ENCODE measurements at places on chromosomes 6 and 20. TPM values are rescaled to one million over a fixed set of nuclear protein-coding genes. Genes with fewer than 3 reads are reported as not detected.

- H3K27ac ChIP-seq: no peak overlapping the region
- H3K27me3 ChIP-seq: peaks cover 98% of the 10 kb centered on the region
- no peaks in the 10 kb centered on the region for H3K36me3 ChIP-seq
- no peak for DNase-seq
- no peaks in the 10 kb centered on the region for H3K4me1 ChIP-seq
- no peak overlapping the region for H3K4me3 ChIP-seq
Observed at GRCh38 chr6:84767526-84768201, 3.3 kb upstream of the TBX18 start.

Gene LPA
- 0.19 TPM for total RNA-seq

- no peaks in the 10 kb centered on the region for H3K27me3 ChIP-seq
- H3K27ac ChIP-seq: no peak overlapping the region
- H3K4me1 ChIP-seq: peaks cover 14% of the 10 kb centered on the region
- no peaks in the 10 kb centered on the region for H3K36me3 ChIP-seq
Observed at GRCh38 chr6:39083231-39083634, 31.8 kb downstream of the SAYSD1 start.

GRCh38 chr6:18245079-18245478, 19.3 kb downstream of the DEK start:
- H3K4me3 ChIP-seq: no peak overlapping the region
- peaks cover 1% of the 10 kb centered on the region for H3K27me3 ChIP-seq
- no peak for DNase-seq
- no peak overlapping the region for H3K27ac ChIP-seq

GRCh38 chr6:16754274-16754673, 7.0 kb downstream of the ATXN1 start:
- no peak overlapping the region for H3K4me3 ChIP-seq
- H3K27me3 ChIP-seq: peaks cover 1% of the 10 kb centered on the region
- no peaks in the 10 kb centered on the region for H3K36me3 ChIP-seq

Gene GRM1
- 1.3 TPM for total RNA-seq

Gene SLC44A4
- total RNA-seq: 2.5 TPM

GRCh38 chr6:156559162-156559690, 218.0 kb upstream of the ARID1B start:
- no peaks in the 10 kb centered on the region for H3K4me1 ChIP-seq
- no peak overlapping the region for H3K4me3 ChIP-seq
- H3K27me3 ChIP-seq: no peaks in the 10 kb centered on the region
- H3K27ac ChIP-seq: no peak overlapping the region
- no peak for DNase-seq

Gene MAP7
- 67.0 TPM for total RNA-seq

DNA sequence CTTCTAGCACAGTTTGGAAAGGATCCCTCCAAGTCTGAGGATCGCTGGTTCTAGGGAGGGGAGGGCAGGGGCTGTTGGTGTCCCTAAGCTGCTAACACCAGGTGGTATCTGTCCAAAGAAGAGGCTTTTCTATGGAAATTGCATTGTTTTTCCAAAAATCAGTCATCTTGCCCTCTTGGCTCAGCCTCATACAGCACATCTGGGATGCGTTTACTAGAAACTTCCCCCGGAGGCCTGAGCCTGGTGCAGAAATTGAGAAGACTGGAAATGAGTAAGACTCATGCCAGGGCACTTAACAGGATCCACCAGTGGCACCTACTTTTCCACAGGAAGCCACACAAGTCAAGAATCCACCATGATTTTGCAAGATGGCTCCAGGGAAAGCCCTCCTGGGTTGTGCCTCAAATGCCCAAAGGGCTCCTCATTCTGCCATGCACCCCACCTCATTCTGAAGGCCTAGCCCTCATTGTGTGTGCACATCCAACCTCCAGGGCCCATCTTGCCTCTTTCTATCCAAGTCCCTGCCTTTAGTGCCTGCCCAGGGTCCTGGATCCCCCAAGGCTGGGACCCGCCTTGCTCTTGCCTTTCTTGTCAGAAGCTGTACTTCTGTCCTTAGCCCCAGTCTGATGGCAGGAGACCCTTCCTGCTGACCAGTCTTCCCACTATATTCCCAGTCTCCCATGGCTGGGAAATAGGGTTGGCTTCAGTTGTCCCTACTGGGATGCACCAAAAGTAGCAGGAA, 97.6 kb downstream of the MRPL14 start:
- H3K27ac ChIP-seq: no peak overlapping the region
- no peaks in the 10 kb centered on the region for H3K36me3 ChIP-seq
- no peaks in the 10 kb centered on the region for H3K27me3 ChIP-seq
- H3K4me1 ChIP-seq: peaks cover 2% of the 10 kb centered on the region

- no peak for DNase-seq
- H3K4me3 ChIP-seq: no peak overlapping the region
- no peaks in the 10 kb centered on the region for H3K27me3 ChIP-seq
- H3K4me1 ChIP-seq: no peaks in the 10 kb centered on the region
Observed at GRCh38 chr20:44943828-44944227, 16.4 kb downstream of the TOMM34 start.

GRCh38 chr6:168584249-168584648, 143.3 kb downstream of the SMOC2 start:
- H3K36me3 ChIP-seq: no peaks in the 10 kb centered on the region
- H3K4me1 ChIP-seq: peaks cover 4% of the 10 kb centered on the region
- H3K27me3 ChIP-seq: no peaks in the 10 kb centered on the region
- no peak for DNase-seq
- no peak overlapping the region for H3K4me3 ChIP-seq
- no peak overlapping the region for H3K27ac ChIP-seq

Gene C20orf144
- total RNA-seq: 0.23 TPM

GRCh38 chr6:20791074-20791473, 256.8 kb downstream of the CDKAL1 start:
- no peaks in the 10 kb centered on the region for H3K4me1 ChIP-seq
- DNase-seq: no peak
- H3K36me3 ChIP-seq: no peaks in the 10 kb centered on the region

Gene HLA-DPA1
- total RNA-seq: 6.2 TPM

DNA sequence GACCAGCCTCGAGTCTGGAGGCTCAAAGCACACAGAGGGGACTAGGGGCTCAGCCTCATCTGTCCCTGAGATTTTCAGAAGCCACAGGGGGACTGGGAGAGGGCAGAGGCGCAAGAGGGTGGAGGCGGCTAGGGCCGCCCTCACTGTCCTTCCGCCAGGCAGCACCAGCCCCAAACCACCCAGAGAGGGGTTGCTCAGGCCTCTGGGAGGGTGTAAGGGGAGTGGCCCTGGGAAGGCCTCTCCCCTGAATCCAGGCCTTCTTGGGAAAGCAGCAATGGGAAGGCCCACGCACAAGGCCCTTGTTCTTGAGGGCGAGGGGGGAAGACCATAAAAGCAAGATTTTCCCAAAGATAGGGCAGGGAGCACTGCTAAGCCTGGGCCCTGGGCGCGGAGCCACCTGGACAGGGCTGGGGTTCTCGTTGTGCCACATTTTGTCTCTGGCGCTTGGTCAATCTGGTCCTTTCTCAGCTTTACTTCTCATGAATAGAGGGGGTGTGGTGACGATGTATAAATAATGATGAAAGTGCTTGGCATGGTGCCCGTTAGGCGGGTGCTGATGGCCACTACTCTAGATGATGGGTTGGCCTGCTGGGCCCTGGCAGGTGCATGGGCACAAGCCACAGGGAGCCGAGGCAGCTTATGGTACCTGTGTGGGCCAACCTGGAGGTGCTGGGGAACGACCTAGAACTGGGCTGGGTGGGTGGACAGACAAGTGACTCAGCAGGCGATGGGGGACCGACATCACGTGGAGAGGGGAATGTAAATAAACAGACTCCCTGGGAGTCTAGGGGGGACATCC, 4.8 kb downstream of the SAMD10 start:
- H3K4me1 ChIP-seq: no peaks in the 10 kb centered on the region
- DNase-seq: no peak
- no peak overlapping the region for H3K4me3 ChIP-seq
- H3K36me3 ChIP-seq: no peaks in the 10 kb centered on the region

DNA sequence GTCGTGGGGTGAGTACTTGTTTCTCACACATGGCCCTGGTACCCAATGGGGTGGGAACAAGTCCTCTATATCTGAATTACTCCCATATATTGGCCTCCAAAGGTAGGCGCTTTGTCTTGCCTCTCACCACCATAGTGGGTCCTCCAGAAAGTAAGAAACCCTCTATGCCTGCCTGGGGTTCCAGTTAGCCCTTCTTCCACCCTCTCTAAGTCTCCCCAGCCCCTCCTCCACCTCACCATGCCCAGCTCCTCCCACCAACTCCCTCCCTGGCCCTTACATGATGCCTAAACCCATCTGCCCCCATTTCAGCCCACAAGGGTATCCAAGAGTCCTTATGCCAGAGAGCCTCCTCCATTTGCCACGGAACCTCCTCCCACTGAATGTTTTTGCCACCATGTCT, 884 bp downstream of the TSPO2 start:
- H3K27ac ChIP-seq: no peak overlapping the region
- H3K27me3 ChIP-seq: no peaks in the 10 kb centered on the region
- no peak overlapping the region for H3K4me3 ChIP-seq
- no peaks in the 10 kb centered on the region for H3K4me1 ChIP-seq
- H3K36me3 ChIP-seq: no peaks in the 10 kb centered on the region
- DNase-seq: no peak

- H3K27me3 ChIP-seq: no peaks in the 10 kb centered on the region
- H3K4me3 ChIP-seq: no peak overlapping the region
- no peaks in the 10 kb centered on the region for H3K36me3 ChIP-seq
- no peak overlapping the region for H3K27ac ChIP-seq
- no peaks in the 10 kb centered on the region for H3K4me1 ChIP-seq
Observed at GRCh38 chr6:130932438-130932837, 105.2 kb downstream of the SMLR1 start.

Measured in H1 (cell line).